ENCODE measurements at places on chromosomes 12 and 14. TPM values are rescaled to one million over a fixed set of nuclear protein-coding genes. Genes with fewer than 3 reads are reported as not detected.

The KRT2 gene
- total RNA-seq: not detected

The ARHGDIB gene
- 738 TPM for total RNA-seq

GRCh38 chr12:103557628-103558010, 29.5 kb upstream of the STAB2 start:
- no peak for DNase-seq

The KLRC2 gene
- not detected for total RNA-seq

- no peak for DNase-seq
These were observed 37.3 kb upstream of the ATXN2 start for GRCh38 chr12:111636209-111636945.

DNA sequence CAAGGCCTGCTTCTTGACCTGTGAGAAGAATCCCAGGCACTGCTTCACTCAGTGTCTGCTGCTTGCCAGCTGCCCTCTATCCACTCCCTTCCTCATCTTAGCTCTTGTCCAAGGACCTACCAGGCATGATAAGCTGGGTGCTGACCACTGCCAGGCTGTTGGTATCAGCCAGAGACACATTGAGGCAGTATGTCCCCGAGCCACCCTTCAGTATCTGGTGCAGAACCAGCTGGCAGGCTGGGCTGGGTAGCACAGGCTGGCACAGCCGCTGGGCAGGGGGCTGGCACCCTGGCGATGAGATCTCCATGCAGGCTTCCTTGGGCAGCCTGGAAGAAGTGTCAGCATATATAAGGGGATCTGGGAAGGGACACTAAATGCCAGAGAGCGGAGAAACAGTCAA, 10.5 kb downstream of the PMEL start:
- no peak for DNase-seq

The HSPA2 gene
- 5.4 TPM for total RNA-seq

DNA sequence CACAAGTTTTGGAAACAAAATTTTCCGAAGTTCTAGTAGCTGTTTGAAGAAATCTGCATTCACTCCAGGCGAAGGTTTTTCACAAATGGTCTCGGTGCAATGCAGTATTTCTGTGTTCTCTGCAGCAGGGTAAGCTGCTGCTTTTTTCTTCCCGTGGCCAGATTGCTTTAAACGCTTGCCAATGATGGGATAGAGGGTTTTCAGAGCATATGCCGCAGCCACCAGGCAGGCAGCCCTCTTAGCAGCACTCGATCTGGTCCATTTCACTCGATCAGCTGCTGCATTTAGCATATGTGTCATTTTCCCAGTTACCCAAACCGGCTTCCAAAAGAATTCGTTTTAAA, 315 bp downstream of the ABCD2 start:
- no peak for DNase-seq

GRCh38 chr14:20167091-20167490, 23.6 kb upstream of the OR11G2 start:
- no peak for DNase-seq

DNA sequence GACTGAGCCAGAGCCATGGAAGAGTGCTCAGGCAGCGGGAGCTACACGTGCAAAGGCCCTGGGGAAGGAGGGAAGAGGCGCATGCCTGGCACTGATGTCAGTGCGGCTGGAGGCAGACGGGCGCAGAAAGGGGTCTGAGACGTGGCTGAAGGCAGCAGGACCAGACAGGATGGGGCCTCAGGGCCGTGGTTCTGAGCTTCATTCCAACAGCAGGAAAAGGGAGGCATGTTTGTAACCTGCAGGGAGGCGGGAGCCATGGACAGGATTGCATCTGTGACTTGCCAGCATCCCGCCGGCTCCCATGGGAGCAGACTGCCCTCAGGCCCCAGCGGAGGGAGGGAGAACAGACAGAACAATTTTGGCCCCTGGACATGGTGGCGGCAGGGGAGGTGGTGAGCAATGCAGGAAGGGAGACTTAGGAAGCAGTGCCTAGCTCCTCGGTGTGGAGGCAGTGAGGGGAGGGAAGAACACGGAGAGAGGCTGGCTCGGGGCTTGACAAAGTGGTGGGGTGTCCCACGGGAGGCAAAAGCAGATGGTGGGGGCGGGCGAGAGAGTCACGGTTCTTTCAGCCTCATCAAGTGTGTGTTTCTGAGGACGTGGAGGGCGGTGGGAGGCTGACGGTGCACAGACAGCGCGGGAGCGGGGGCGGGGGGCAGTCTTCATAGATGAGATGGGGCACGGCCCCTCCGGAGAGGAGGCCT, 33.3 kb upstream of the INF2 start:
- DNase-seq: peak; percentile 56

DNA sequence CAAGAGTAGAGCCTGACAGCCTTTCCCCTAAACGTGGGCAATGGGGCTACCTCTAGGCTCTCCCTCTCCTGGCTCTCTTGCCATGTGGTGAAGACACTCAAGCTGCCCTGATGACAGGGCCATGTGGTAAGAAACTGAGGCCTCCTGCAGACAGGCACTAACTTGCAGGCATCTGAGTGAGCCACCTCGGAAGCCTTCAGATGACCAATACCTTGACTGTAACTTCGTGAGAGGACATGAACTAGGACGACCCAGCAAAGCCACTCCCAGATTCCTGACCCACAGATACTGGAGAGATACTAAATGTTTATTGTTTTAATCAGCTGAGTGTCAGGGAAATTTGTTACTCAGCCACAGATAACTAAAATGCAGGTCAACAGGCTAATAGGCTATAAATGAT, 96.4 kb downstream of the EFCAB11 start:
- DNase-seq: no peak

GRCh38 chr14:89107626-89108025, 283.2 kb downstream of the TTC8 start:
- no peak for DNase-seq

The GLI1 gene
- 1.3 TPM for total RNA-seq

The APPL2 gene
- 22.0 TPM for total RNA-seq

The CYP46A1 gene
- total RNA-seq: not detected

DNA sequence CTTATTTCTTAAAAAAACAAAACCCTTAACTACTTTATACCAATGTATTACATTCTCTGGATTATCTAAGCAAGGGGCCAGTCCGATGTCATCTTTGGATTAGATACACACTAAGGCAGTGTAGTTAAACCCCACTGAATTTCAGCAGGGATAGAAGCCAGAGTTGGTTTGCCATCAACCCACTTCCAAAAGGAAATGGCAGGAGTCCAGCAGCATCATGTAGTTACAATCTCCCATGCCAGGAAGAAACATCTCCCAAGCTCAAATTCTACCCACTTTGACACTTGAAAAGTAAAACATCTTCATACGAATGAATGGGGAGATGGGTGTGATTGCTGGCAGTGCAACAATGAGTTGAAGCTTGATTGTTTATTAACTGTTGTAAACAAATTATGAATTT, 203.5 kb upstream of the PLXNC1 start:
- DNase-seq: no peak

The PPP1R36 gene
- not detected for total RNA-seq

GRCh38 chr14:94386085-94387031, 2.0 kb downstream of the SERPINA1 start:
- DNase-seq: no peak

DNA sequence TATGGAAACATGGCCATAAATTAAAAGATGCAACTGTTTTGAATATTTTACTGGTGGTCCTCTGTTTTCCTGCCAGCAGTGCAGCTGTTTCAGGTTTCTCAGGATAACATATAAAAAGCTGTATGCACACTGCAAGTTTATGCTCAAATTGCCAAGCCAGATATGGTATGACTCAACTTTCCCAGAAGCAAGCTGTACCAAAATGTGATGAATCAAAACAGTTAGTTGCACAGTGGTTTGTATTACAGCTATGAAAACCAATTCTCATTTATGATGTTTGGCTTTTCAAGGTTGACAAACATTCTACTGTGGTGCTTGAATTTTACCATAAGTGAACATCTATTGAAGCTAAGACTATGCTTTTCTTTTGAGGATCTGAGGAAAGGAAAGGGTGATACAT, 15.5 kb downstream of the TRMT5 start:
- no peak for DNase-seq

The GALNT8 gene
- 1.5 TPM for total RNA-seq

- DNase-seq: no peak
These were observed 142.2 kb downstream of the SLC41A2 start for GRCh38 chr12:104815935-104816334.

The BLOC1S1 gene
- 104 TPM for total RNA-seq

- no peak for DNase-seq
These were observed 17.7 kb upstream of the C1S start for GRCh38 chr12:7042842-7043241.

DNA sequence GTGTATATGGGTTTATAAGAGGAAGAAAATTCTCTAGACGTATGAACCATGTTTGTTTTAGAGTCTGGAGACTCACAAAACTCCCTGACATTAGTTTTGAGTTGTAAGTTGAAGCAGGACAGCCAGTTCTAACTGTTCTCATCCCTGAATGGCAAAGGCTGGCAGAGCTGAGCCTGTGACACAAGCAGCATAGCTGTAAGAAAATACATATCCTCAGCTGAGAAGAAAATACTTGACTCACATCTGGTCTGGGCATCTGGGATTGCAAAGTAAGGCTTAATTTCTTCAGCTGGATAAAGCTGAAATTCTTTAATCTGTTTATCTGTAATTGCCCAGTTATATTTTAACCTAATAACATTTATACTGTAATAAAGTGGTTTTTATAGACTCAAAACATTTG, 156.3 kb downstream of the PELI2 start:
- no peak for DNase-seq

The PTGR2 gene
- total RNA-seq: 4.6 TPM

DNA sequence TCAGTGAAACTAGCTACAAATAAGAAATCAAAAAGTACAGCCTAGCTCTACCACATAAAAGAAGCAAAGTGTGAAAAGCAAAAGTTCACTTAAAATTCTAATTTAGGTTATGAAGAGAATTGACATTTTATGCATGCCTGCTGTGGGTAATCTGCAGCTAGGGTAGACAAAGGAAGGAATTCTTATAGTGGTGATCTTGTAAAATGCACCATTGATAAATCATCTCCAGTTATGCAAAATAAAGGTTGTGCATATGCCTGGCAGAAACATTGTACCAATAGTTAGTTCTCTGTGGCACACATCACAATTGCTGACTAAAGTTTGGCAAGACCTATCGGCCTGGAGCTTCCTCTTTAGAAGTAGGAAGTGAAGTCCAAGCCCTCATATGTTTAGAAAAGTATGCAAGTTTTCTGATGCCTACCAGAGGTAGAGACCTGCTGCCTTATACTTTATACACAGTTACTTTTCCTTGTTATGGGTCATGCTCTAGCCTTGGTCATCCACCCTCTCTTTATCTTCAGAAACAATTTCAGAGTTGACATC, 78.3 kb downstream of the TSHR start:
- DNase-seq: no peak

DNA sequence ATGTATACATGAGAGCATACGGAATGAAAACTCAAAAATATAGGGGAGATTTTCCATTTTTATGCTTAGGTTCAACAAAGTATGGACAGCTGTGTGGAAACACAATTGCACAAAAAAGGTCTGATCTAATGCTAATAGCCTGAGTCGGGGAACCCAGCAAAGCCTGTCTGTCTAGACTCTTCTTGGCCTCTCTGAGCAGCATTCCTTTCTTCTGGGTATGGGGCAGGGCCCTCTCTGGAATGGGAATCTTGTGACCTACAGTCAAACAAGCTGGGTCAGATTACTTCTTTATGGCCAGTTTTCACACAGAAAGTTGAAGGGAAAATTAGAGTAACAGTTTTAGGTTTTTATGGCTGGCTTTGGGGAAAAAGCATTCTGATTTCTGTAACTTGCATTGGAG, 534.0 kb upstream of the LMO3 start:
- no peak for DNase-seq

The GUCY2C gene
- 0.32 TPM for total RNA-seq

- no peak for DNase-seq
These were observed 68.3 kb downstream of the TTC7B start for GRCh38 chr14:90747909-90748308.

The CDCA3 gene
- total RNA-seq: 1.6 TPM

The RPS6KA5 gene
- 16.3 TPM for total RNA-seq
